ENCODE measurements at places on chromosomes 7 and 10.

DNA sequence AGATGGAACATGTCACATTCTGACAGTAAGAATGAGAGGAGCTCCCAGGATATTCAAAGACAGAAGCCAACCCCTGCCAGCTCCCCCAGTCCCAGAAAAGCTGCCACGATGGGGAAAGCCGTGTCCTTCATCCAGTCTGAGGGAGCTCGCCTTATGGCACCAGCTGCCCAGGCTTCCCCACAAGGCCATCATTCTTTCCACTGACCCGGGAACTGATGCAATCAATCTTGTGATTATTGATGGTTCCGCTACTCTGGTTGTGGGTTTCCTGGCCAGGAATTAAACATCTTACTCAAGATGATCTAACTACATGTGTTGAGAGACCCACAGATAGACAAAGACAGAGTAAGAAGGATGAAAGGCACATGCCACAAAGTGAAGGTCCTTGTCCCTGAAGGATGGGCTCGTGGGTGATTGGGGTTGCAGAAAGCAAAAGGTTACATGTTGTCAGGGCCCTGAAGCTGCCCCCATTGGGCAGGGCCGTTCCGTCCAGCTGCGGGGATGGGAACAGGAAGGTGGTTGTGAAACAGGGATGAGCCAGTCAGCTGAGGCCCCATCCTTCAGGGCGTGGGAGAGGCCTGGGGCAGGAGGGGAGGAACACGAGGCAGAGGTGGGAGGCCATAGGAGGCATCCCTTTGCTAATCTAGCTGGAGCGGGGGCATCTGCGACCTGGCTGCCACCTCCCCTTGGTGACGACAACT is 127.6 kb downstream of the OAT start:
- DNase-seq: no peak

GRCh38 chr7:155752756-155753445 is 59.4 kb downstream of the SHH start:
- DNase-seq: no peak

- no peak for DNase-seq
Measured at GRCh38 chr7:69110450-69111050, 487.7 kb upstream of the AUTS2 start.

GRCh38 chr10:126387041-126387921 is 996 bp downstream of the ADAM12 start:
- DNase-seq: no peak

- DNase-seq: no peak
Measured at GRCh38 chr10:132111871-132112341, 46.2 kb downstream of the JAKMIP3 start.

DNA sequence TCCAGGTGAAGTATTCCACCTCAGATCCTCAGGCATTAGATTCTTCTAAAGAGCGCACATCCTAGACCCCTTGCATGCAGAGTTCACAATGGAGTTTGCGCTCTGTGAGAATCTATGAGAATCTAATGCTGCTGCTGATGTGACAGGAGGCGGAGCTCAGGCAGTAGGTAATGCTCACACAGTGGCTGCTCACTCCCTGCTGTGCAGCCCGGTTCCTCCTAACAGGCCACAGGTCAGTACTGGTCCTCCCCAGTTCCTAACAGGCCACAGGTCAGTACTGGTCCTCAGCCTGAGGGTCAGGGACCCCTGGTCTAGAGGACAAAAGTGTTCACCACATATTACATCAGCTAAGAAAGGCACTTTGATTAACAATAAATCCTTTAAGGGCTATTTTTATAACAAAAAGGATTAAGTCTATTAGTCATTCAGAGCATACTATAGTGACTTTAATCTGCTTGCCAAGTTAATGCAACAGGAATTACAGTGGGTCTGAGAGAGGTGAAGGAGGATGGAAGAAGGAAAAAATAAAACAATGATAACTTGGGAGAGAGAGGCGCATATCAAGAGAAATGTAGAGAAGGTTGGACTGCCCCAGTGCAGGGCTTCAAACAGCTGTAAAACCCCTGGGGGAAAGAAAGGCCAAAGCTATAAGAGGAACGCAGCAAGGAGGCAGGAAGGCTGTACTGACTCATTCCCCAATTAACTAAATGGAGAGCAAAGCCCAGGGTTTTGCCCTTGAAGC is 49.2 kb downstream of the CUL2 start:
- DNase-seq: no peak

- no peak for DNase-seq
Measured at GRCh38 chr7:138223402-138223879, 147.2 kb downstream of the AKR1D1 start.

DNA sequence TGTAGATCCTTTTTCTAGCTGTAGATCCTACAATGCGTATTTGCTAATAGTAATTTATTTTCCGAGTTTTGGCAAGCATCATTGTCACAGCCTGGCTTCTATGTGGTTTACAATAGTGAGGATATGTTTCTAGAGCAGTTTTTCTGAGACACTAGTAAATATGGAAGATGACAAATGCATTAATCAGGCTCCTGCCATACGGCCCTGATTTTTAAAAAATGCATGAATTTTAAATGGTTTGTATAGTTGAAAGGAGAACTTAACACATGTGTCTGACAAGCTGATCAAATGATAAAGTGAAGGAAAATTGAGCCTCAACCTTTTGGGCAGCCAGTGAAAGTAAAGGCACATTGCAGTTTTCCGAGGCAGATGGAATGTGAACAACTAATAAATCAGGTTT is 354.1 kb downstream of the EXOC4 start:
- no peak for DNase-seq

Data from stimulated activated CD8-positive, alpha-beta memory T cell treated with anti-CD3 and anti-CD28 coated beads, Interleukin-7, amount 100 ng/mL, for 1 hour (primary cell).